ENCODE measurements at places on chromosomes 13 and 19. TPM values are rescaled to one million over a fixed set of nuclear protein-coding genes. Genes with fewer than 3 reads are reported as not detected.

DNA sequence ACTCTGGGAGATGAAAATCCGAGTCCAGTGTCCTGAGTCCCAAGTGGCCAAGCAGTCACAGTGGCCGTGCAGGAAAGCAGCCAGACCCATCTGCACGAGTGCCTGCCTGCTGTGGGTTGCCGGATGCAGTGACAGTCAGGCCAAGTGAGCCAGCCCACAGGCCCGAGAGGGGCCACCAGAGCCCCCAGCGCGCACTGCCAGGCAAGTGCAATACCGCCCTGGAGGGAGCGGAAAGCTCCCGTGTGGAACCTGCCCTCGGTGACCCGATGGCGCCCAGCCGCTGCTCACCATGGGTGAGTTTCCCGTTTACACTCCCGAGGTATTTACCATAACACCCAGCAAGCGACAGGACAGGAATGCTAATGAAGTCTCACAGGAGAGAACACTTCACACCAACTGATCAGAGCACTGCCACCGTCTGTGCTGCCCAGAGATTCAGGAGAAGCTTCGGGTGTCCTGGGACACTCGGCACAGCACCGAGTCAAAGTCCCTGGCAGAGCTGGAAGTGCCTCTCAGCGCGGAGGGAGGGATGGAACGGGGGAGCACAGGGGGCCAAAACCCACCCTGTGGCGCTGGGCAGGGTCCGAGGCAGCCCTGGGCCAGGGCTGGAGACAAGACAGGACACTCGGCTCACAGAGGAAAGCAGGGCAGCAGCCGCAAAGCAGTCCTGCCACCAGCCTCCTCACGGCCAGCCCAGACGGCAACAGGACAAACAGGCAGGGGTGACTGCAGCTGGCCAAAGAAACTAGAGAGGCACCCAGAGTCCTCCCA lies 21.3 kb upstream of the TINCR start:
- no peak for DNase-seq

DNA sequence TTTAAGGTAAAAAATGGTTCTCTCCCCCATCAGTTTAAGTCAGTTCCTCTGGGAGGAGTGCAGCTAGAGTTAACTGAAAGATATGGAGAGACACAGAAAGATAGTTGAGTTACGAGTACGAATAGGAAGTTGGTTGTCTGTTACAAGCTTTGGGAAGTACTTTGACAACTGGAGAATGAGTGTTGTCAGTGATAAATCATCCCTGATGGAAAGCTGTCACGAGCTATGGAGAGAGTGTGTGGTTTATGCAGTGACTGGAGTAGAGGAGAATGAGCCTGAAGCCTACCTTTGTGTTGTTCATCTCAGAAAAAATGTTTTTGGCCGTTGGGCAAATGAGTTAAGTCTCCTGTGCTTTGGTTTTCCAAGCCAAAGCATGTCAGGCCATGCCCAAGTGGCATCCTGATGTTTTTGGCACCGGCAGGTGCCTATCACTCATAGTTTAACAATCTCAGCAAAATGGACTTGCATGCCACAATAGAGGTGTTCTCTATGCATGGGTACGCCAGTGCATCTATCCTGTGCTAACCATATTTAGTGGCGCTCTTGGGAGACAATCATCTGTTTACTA lies 350.2 kb downstream of the IRS2 start:
- no peak for DNase-seq

DNA sequence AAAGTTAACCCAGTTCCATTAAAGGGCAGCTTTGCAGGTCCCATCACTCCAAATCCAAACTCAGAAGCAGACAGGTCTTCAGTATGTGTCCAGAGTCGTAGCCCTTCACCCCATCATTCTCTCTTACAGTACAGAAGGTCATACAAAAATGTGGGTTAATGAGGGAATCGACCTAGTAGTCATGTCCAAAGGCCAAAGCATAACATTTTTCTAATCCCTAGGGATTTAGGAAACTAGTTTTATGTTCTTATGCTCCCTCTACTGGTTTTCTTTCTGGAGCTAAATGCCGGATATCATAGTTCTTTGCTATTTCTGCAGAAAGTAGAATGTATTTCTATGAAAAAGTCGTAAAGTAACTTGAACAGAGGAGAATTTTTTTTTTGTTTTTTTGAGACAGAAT lies 72.2 kb downstream of the DHRS12 start:
- DNase-seq: no peak

DNA sequence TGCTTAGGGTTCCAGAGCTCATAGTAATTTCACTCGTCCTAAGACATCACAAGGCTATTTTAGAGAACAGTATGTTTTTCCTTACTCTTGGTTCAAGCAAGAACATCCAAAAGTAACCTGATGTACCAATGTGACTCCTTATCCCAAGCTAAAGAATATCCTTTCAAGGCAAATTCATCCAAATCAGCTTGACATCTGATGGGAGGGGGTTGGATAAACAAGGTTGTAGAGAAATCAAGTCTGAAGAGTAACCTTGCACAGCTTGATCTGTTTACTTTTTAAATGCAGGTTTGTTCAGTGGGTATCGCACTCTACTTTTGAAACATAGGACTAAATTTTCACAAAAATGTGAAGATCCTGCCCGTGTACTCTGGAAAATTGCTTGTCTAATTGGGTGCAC lies 201.2 kb downstream of the GGACT start:
- no peak for DNase-seq

The COMP gene
- 21.2 TPM for total RNA-seq

The ACP5 gene
- total RNA-seq: 35.0 TPM

The C19orf85 gene
- total RNA-seq: not detected

Data from mesenteric fat pad (tissue), 1 donor.